Left renal cortex interstitium (tissue), 4 donors: ENCODE measurements at places on chromosomes 6 and 20. TPM values are rescaled to one million over a fixed set of nuclear protein-coding genes. Genes with fewer than 3 reads are reported as not detected.

ULBP2 gene
- 0.41 TPM for polyA plus RNA-seq

CCN5 gene
- polyA plus RNA-seq, result 0.34 TPM

BMP5 gene
- 2.5 TPM for polyA plus RNA-seq

HCRTR2 gene
- 0.51 TPM for polyA plus RNA-seq

MUC21 gene
- not detected for polyA plus RNA-seq

DNAJC5 gene
- 30.6 TPM for polyA plus RNA-seq

RAD21L1 gene
- not detected for polyA plus RNA-seq

GHRH gene
- not detected for polyA plus RNA-seq

GRCh38 chr20:49904440-49905214 lies 10.7 kb downstream of the SPATA2 start:
- no peak for DNase-seq

- DNase-seq, result no peak
Observed at GRCh38 chr20:34946661-34947060, 8.9 kb downstream of the GSS start.

- DNase-seq, result no peak
Observed at GRCh38 chr6:100296810-100297544, 167.7 kb downstream of the SIM1 start.

GRCh38 chr6:971981-972640 lies 279.2 kb upstream of the EXOC2 start:
- DNase-seq, result no peak

GRCh38 chr6:156256161-156256560 lies 521.0 kb upstream of the ARID1B start:
- DNase-seq, result no peak

DNA sequence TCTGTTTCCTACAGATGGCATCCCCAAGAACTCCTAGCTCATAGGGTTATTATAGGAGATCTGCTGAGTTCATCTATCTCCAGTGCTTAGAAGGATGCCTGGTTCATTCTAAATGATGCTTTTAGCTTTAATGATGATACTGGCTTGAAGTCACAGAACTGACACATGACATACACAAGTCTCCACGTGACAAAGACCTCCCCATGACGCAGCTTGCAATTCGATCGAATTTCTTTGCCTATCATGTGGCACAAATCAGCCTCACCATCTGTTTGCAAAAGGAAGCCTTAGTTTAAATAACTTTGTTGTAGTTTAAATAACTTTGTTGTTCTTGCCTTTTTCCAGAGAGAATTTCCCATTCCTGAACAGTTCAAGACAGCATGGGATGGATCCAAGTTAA lies 44.1 kb upstream of the FAM8A1 start:
- DNase-seq, result no peak

DNA sequence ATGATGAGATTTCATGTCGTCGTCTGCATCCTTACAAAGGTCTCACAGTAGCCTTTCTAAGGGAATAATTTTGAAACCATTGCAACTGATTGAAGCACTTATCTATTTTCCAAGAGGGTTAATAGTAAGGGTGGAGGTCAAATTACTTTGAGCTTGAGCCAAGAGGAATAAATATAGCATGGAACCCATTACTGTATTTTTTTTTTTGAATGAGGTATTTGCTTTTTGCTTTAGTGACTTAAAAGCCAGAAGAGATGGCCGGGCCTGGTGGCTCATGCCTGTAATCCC lies 78.3 kb downstream of the SCAND1 start:
- DNase-seq, result no peak

- DNase-seq, result no peak
Observed at GRCh38 chr6:138844192-138844591, 48.3 kb downstream of the ECT2L start.

DNA sequence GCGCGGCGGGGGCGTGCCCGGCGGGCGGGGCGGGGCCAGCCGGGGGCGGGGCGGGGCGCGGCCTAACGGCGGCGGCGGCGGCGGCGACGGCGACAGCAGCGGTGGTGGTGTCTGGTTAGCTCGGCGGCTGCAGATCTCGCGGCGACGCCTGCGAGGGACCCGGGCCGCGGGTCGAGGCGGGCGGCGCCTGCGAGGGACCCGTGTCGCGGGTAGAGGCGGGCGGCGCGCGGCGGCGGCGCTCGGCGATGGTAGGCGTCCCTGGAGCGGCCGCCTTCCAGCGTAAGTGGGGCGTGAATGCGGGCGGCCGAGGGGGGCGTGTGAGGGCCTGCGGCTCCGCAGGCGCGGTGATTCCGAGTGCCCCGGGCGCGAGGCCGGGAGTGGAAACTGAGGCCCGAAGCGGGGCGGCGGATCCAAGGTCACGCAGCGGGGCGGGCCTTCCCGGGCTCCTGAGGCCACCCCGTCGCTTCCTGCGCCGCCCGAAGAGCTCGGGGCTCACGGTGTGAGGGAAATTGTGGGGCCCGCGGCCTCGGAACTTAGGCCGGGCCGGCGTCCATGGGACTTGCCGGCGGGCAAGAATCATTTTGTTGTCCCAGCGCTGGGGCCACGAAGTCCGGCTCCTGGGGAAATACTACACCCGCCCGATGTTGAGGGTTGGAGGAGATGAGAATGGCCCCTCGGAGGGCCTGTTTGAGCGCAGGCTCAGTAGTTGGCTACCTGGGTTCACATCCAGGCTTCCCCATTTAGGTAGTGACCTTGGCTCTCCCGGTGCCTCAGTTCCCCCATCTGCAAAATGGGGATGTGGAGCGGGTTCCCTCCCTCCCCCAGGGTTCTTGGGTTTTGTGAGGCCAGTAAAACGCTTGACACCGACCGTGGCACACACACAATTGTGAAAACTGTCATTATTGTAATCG lies at the start of gene CBFA2T2:
TSS of gene CBFA2T2 (plus strand) at position 74 of the 911 bp plus-strand sequence. CDS start at position 246, 172 bp downstream.
- no peak for DNase-seq

- no peak for DNase-seq
Observed at GRCh38 chr6:610882-611281, 46.0 kb downstream of the HUS1B start.

- no peak for DNase-seq
Observed at GRCh38 chr20:43825051-43825402, 89.6 kb upstream of the TOX2 start.

DNA sequence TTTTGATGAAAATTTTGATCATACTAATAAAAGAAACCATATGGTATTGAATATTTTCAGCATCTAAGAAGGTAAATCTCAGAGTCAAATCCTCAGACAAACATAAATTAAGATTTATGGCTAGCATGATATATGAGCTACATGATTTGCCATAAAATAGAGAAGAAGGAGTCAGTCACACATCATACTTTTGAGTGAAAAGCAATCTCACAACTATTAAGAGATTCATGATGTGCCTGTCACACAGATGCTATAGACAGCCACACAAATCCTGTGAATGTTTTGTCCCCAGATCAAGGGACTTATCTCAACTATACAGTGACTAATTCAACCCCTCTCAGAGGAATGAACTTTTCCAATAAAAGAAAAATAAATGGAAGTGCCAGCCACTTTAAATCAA lies 85.7 kb downstream of the BTBD9 start:
- no peak for DNase-seq

- DNase-seq, result no peak
Observed at GRCh38 chr6:154649721-154650120, 83.5 kb upstream of the SCAF8 start.
